NCI-H2081 treated with DMSO at 0.1 percent for 48 hours (cell line): ENCODE measurements at places on chromosomes 5 and 9.

GRCh38 chr5:98363157-98363556, 410.3 kb upstream of the RGMB start:
- DNase-seq = no peak

DNA sequence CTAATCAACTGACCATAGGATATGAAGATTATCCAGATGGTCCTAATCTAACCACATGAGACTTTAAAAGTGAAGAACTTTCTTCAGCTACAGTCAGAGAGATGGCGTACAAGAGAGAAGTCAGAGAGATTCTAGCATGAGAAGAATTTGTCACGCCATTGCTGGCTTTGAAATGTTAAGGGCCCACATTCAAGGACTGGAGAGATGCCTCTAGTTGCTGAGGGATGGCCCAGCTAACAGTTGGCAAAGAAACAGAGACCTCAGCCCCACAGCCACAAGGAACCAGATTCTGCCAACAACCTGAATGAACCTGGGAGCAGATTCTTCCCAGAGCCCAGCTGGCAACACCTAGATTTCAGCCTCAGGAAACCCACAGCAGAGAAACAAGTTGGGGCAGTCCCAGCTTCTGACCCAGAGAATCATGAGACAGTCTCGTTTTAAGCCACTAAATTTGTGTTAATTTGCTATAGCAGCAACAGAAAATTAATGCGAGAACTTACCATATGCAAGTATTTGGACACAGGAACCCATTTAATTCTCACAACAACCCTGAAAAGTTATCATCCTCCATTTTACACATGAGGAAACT, 132.0 kb downstream of the MLLT3 start:
- DNase-seq = no peak

DNA sequence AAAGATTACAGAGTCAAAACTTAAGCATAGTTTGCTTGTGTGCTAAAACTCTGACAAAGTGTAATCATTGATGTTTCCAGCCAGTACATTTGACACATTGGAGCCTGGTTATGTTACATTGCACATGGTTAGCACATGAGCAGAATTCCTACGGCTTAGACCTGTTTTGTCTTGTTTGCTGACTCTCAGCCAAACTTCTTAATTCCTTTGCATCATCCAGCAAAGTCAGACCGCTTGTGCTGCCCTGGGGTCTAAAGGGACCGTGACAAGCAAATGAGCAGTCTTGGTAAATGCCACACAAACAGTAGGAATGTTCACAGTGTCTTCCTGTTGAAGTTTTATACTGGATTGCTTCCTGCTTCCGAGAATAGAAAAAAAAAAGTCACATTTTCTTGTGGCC, 72.0 kb upstream of the ENTREP1 start:
- no peak for DNase-seq

GRCh38 chr5:147388184-147389108, 121.4 kb downstream of the DPYSL3 start:
- no peak for DNase-seq

DNA sequence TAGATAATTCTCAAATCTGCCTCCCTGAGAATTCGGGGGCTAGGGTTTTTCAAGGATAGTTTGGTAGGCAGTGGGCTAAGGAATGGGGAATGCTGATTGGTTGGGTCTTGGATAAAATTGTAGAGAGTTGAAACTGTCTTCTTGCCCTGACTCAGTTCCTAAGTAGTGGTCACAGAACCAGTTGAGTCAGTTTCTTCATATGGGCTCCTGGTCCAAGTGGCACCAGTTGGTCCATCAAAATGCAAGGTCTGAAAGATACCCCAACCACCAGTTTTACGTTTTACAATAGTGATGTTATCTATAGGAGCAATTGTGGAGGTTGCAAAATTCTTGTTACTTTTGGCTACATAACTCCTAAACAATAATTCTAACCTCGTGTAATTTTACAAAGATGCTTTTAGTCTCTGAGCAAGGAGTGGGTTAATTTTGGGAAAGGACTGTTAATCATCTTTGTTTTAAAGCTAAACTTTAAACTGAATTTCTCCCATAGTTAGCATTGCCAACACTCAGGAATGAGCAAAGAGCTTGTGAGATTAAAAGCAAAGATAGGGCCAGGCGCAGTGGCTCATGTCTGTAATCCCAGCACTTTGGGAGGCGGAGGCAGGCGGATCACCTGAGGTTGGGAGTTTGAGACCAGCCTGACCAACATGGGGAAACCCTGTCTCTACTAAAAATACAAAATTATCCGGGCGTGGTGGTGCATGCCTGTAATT, 7.7 kb downstream of the CDK7 start:
- DNase-seq = no peak

DNA sequence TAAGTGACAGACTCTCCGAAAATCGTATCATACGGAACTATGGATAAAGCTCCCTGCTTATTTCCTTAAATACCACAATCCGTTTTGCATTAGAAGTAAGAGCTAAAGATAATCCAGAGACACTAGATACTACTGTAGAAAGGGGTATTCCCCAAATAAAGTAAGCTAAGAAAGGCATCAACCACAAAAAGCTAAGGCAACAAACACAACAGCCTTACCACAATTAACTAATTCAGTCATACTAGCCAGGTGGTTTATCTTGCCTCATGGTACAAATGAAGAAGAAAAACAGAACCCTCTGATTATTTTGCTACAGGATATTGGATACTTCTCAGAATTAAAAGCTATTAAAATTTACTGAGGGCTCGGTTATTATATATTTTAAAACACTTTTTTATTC, 14.1 kb downstream of the ERP44 start:
- DNase-seq = no peak

DNA sequence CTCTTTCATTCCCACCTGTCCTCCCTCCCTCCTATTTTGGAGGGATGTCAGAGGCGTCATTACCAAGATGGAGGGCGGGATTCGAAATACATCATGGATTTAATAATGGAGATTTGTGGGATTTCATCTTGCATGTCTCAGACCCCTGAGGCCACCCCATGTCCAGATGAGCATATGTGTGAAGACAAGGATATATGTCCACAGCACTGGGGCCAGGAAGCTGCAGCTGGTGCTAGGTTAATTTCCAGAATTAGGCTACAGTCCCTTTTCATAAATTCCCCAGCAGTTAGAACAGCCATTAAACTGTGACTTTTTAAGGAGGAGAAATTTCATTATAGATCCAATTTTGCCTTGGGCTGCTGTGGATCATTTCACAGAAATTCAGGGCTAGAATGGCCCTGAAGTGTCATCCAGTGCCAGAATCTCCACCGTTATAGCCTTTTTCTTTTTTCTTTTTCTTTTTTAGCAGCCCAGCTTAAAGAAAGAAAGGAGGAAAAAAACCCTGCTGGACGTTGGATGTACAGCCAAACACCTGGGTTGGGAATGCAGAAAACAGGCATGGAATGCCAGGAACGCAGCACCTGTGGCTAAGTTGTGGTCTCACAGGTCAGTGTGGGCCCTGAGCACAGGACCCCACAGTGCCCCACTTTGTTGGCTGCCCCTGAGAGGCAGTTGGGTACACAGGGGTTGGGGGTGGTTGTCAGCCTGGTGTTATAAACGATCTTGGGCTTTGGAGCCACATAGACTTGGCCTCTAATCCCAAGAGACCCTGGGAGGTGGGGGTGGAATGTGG, 50.2 kb upstream of the CXCL14 start:
- no peak for DNase-seq

DNA sequence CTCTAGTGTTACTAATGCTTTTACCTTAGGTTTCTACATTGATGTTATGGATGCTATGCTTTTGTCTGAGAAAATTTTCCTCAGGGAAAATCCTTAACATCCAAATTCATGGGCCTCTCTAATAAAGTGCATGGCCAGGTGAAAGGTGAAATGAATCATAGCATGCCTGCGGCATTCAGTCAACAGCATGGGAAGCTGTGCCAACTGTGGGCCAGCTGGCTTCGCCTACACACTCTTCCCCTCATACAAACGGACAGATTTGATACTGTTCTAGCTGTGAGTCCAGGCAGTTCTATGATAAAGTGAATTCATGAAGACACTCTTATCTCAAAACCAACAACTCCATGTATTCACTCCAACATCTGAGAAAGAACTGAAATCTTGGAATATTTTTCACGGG, 374.1 kb downstream of the PLK2 start:
- no peak for DNase-seq

DNA sequence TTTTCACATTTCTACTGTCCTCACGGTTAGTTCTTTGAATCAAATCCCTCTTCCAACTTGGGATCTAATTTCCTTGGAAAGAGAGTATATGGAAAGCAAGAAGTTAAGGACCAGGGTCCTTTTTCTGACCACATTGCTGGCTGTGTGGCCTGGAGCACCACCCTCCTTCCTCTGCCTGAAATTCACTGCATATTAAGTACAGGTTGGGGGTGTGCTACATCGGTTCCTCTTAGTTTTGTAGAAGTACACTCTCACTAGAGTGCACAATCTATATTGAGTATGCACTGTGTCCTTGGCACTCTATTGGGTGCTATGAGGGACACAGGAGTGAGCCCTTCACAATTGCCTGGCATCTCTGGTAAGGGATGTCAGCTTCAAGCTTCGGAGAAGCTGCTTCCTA, 53.8 kb upstream of the KLF9 start:
- DNase-seq = no peak

DNA sequence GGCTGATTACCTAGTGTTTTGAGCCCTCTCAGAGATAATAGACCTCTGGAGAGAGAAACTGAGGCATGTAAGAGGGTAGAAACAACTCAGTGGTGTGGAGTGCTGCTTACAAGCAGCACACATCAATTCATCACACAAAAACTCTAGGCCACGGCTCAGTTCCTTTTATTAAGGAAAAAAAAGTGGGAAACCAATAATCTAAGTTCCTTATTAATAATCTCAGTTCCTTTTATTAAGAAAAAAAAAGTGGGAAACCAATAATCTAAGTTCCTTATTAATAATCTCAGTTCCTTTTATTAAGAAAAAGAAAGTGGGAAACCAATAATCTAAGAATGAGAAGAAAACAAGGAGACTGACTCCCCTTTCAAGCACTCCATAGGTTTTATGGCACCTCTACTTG, 28.0 kb downstream of the TXNDC8 start:
- no peak for DNase-seq

DNA sequence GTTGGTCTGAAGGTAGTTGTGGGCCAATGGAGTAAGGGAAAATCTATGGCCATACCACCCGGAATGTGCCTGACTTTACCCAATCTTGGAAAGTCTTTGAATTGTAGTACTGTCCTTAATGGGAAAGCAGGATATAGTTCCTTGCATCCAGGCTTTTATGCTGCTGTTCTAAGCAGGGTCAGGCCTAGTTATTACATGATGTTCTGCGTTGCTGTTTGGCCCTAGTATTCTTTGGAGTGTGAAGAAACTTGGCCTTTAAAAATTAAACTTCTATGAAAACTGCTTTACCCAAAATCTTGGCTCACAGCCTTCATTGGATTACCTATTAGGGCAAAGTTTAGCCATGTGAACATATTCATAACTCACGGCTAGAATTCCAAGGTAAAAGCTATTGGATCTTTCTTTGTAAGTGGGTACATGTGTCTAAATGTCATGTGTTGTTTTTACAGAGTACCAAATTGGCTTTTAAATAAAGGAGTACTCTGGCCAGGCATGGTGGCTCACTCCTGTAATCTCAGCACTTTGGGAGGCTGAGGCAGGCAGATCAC, 211.1 kb downstream of the DTWD2 start:
- DNase-seq = no peak

DNA sequence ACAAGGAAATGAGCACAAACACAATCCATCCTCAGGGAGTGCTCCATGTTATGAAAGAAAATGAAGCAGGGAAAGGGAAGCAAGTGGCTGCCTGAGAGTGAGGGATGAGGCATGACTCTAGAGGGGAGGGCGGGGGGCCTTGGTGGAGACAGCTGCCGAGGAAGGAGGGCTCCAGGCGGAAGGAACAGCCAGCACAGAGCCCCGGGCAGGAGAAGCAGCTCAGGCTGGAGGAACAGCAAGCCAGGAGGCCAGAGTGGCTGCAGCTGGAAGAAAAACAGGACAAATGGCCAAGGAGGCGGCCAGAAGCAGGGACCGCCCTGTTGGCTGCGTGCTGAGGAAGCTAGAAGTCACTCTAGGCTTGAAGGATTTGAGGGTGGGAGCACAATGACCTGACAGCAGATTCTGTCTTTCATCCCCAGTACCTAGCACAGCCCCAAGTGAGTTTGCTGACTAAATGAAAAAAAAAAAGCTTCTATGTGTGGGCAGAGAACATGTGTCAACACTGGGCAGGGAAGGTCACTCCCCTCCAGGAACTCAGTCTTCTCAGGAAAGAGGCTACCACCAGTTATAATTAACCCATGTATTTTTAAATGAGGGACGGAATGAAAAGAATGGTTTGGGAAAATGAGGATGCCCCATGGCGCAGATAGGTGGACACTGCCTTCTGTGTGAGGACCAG, 142.8 kb downstream of the DCP2 start:
- no peak for DNase-seq

DNA sequence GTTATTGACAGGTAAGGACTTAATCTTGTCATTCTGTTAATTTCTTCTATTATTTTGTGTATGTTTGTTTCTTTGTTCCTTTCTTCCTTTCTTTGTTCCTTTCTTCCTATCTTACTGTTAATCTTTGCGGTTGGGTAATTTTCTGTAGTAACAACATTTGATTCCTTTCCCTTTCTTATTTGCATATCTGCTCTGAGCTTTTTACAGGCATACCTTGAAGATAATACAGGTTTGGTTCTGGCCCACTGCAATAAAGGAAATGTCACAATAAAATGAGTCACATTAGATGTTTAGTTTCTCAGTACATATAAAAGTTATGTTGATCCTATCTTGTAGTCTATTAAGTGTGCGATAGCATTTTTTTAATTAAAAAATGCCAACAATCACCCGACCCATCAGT, 440.7 kb downstream of the NFIB start:
- DNase-seq = no peak

- no peak for DNase-seq
These were observed 110.9 kb downstream of the LIFR start for GRCh38 chr5:38445374-38446028.

DNA sequence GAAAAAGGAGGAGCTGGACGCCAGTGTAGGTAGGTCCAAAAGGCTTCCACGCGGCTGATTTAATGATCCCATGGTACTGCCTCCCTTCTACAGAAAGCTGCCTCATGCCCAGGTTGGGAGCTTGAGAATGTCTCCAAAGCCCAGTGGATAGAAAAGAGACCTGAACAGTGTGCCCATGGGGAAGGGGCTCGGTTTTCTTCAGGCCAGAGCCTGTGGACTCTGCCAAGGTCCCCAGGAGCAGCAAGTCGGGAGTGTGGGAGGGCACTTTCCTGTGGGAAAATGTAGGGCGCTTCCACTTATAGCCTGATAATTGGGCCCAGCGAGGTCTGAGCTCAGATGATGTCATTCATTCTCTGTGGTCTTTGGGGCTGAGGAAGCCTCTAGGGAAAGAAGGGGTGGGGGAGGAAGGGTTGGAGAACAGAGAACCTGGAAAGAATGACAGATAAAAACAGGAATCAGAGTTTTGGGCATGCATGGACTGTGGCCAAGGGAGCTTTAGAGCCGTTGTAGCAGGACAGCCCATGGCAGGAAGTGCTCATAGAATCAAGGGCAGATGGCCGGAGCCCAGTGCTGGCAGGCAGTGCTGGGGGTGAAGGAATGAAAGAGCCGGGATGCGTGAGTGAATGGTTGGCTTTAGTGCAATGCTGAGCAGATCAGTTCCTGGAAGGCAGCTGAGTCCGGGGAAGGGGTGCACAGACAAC, 42.5 kb upstream of the SH3PXD2B start:
- no peak for DNase-seq
